ENCODE measurements at places on chromosomes 11 and 22.

DNA sequence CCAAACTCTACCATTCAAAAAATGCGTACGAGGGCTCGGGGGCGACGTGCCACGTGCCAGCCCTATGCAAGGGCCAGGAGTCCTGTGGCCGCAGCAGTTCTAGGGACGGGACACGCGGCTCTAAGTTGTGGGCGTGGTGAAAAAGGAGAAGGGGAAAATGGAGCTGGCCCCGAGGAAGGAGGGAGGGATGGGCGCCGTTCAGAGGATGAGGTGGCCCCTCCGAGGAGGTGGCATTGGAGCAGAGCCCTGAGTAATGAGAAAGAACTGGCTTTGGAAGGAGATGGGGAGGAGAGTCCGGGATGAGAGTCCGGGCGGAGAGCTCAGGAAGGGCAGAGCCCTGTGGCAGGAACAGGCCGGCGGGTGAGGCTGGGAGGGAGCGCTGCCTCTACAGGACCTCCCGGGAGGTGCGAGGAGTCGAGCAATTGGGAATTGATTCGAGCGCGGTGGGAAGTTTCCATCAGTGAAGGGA, 21.0 kb downstream of the OTUB1 start:
- DNase-seq: no peak

DNA sequence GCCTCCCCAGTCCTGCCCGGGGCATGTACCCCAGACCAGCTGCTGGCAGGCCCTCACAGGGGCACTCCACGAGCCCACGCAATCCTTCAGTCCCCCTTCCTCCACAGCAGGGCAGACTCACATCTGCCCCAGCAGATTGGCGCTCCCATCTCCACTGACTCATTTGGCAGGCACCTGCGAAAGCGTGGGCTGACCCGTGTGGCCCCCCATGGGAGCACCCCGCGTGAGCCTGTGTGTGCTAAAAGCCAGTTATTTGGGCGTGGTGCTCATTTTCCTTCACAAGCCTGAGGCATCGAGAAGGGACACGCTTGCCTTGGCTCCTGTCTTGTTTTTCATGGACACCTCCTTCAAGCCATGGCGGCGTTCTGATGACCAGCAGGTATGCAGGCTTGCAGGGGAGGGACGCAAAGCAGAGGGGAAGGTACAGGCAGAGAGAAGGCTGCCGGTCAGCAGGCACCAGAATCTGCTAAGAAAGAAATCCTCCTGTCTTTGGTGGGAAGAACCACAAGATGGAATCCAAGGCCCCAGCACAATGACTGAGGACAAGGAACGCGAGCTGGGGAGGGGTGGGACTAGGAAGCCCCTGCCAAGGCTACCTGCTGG, 8.6 kb downstream of the NECTIN1 start:
- no peak for DNase-seq

- DNase-seq: no peak
Observed at GRCh38 chr11:130606178-130606577, 157.7 kb downstream of the ADAMTS15 start.

- no peak for DNase-seq
Observed at GRCh38 chr11:77636731-77637344, 756 bp downstream of the CLNS1A start.

GRCh38 chr11:120339394-120339890, 3.2 kb downstream of the ARHGEF12 start:
- DNase-seq: no peak

DNA sequence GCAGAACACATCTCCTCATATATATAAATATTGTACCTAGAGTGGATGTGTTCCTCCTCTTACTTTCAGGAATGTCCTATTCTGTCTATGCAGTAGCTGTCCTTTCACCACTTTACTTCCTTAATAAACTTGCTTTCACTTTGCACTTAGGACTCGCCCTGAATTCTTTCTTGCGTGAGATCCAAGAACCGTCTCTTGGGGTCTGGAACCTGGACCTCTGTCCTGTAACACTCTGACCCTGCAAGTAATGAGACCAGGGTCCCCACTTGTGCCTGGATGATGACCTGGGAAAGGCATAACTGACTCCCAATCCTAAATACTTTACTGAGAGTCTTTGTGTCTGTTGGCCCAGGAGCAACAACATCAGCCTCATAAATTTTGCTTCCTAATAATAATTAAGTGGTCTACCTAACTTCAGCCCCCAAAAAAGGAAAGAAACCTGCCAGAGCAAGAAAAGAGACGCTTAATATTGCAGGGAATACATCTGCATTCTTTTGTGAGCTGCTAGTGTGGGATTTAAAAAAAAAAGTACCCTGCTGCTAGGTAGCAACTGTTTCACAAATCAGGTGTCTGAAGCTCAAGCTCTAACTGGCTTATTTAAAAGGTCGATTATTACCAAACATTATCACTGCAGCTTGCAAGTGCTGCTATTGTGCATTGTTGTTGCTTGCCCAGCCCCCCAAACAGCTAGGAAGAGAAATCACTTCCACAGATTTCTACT, 69.3 kb downstream of the FAM168A start:
- no peak for DNase-seq

DNA sequence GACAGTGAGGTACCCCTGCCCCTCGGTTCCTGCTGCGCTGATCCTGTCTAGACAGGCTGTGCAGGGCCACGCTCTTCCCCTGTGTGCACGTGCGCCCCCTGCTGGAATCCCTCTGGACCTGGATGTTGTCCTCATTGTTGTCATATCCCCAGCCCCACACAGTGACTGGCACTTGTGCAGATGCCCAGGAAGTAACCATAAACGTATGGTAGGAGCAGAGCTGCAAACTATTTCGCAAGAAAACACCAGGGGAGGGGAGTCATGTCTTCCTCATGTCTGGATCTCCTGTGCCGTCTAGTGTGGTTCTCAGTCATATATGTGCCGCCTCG, 114.7 kb downstream of the CRYBB2 start:
- DNase-seq: no peak
